ENCODE measurements at places on chromosomes 11 and 22. TPM values are rescaled to one million over a fixed set of nuclear protein-coding genes. Genes with fewer than 3 reads are reported as not detected.

DNA sequence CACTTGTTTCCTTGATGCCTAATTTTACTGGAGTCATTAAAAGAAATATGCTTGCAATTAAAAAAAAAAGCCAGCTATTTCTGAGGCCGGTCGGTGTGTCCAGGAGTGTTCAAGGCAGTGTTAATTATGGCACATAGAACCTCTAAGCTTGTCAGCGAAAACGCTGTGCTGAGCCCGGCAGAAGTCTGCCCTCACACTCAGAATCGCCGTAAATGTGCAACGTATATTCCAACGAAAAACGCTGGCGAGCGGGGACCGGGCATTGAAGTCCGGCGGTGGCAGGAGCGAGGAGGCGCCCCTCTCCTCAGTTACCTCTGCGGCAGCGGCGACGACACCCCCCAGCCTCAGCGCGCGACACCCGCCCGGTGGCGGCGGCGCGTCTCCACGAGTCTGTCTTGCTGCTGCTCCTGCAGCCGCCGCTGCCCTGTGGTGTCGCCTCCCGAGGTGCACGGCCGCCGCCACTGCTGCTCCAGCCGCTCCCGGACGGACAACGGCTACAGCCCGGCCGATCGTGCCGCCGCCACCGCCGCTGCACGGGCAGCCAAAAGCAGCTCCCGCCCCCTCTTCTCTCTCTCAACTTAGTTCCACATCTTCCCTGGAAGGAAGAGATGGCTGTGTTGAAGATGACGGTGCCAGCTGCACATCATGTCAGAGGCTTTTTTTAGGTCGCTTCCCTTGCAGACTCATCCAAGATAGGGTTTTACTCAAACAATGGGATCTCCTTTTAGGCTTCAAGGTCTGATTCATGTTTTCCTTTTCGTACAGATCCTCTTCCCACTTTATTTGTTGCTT, 56.0 kb downstream of the JAM3 start:
- DNase-seq = peak; percentile 78

GRCh38 chr22:50699756-50700386, 27.2 kb downstream of the SHANK3 start:
- no peak for DNase-seq

- DNase-seq = no peak
These were observed 11.5 kb upstream of the TMPRSS13 start for GRCh38 chr11:117940736-117941135.

DNA sequence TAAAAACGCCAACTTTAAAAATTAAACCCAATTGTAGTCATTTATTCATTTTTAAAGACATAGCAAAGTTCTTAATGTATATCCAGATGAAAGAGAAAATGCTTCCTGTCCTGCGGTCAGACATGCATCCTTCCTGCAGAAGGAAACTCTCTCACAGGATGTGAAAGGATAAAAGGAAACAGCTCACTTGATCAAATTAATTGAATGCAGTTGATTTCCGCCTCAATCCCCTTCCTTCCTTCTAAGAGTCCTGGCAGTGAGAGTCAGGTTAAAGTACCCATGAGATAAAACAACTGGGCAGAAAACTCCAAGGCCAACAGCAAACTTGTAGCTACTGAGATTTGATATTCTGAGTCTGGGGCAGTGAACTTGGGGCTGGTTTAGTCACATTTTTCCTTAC, 38.5 kb downstream of the CWC15 start:
- no peak for DNase-seq

DNA sequence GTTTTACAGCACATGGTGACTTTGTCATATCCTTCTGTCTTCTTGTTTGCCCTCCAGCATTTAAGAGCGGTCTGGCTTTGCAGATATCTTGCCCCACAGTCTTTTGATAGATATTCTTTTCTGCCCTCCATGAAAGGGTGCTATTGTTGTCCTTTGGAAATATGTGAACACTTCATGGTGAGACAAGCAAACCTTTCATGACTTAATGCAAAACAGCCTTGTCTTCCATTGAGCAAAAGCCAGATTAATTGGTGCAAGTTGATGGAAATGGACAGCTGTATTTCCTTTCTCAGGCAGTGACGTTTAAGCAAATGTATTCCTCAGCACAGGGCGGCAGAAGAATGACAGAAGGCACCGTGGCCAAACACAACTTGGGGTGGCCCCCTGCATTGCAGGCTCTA, 4.4 kb downstream of the DCPS start:
- DNase-seq = no peak

DNA sequence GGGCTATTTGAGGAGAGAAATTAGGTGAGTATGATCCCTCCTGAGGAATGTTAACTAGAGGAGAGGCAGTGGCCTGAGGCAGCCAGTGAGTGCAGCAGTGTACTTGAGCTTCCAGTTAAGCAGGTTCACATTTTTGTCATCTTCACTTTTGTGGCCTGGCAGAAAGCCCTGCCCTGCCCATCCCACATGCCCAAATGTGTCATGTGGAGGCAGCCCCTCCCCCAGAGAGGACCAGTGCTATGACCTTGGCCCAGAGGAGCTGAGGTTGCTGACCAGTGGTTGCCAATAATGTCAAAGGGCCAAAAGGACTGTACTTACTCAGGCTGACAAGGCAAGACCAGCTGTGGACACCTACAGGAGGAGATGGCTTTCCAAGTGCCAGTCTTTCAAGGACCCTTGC, 17.6 kb upstream of the GRK2 start:
- DNase-seq = peak; percentile 39

GRCh38 chr11:1567052-1567720, 4.9 kb downstream of the DUSP8 start:
- DNase-seq = no peak

GRCh38 chr11:106551744-106552673, 466.3 kb downstream of the GUCY1A2 start:
- no peak for DNase-seq

C11orf68 gene
- polyA plus RNA-seq = 73.1 TPM

RFPL2 gene
- polyA plus RNA-seq = 0.40 TPM

TBX1 gene
- 0.71 TPM for polyA plus RNA-seq

CNIH2 gene
- 3.3 TPM for polyA plus RNA-seq

RBMXL2 gene
- 0.36 TPM for polyA plus RNA-seq

LIF gene
- 1.7 TPM for polyA plus RNA-seq
